ENCODE measurements at places on chromosomes 3 and 15.

DNA sequence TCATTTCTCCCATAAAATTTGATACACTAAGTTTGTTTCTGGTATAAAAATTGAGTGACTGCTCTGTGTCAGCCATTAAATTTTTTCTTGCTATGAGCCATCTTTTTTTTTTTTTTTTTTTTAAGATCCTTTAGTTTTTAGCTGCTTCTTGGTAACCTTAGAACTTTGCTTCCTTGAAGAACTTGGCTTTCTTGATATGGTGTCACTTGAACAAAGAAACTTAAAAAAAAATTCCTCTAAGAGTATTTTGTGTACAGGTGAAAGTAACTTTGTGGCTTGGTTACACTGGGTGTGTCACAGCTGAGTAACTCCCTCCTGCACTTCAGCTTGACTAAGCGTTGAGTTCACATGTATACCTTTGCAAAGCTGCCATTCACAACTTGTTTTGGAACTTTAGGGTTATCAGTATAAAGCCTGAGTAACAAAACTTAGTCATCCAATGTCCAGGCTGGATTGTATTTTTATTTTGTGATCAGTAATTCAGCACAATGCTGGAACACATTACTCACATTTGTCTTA is 6.5 kb downstream of the CHD2 start:
- no peak for DNase-seq

DNA sequence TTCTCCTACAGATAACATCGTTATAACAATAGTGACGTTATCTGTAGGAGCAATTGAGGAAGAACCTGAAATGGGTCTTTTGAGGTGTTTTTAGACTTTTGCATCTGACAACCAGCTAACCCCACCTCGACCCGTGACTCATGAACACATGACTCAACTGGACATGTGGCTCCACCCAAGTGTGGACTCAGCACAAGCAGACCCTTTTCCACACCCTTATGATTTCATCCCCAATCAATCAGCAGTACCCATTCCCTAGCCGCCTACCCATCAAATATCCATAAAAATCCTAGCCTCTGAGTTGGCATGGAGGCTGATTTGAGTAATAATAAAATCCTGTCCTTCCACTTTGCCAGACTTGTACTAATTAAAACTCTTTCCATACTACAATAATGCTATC is 255.4 kb downstream of the ARPP21 start:
- no peak for DNase-seq

- DNase-seq = no peak
Observed at GRCh38 chr15:99249270-99249841, at the start of gene TTC23. Gene TTC23 (minus strand): TSS chr15:99249581. CDS start chr15:99228712, 20,869 bp downstream.

GRCh38 chr3:79002465-79003372 is 765.1 kb downstream of the ROBO1 start:
- no peak for DNase-seq

DNA sequence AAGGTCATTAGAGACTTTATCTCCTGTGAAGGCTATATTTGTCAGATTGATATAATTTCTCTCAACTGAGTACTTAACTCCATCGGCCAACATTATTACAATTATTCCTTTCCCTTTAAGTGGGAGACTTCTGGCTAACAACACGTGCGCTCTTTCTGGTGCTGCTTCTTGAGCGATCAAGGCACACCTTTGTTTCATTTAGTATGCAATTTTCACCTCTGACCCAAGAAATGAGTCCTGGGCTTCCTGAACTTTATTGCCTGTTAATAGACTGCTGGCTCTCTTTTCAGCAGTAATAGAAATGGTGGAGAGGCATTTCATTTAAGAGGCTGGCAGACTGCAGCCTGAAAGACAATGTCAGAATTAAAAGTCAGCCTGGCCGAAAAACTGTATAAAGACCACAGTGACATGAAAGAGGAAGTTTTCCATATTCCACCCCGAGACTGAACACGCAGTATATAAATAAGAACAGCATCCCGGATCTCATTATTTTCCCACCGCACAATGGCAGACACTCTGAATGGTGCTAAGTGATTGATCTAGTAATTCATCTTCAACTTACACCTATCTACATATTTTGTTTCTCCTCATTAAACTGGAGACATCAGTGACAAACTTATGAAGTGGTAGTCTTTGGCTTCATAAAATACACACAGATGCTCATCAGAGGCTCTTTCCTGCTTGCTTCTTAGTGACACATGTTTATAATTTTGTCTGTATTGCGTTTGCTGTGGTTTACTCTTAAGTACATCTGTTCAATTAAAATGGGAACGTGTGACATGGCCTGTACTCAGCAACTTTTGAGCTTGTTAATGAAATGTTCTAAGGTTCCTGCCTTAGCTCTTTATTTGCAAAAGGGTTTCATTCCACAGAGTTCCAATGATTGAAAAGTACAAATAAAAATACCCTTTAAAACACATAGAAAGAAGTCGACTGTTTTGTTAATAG is 299.9 kb downstream of the MECOM start:
- no peak for DNase-seq

GRCh38 chr3:86990012-86990733 is 776 bp downstream of the VGLL3 start:
- no peak for DNase-seq

- no peak for DNase-seq
Observed at GRCh38 chr3:119978554-119979208, 115.6 kb downstream of the GSK3B start.

DNA sequence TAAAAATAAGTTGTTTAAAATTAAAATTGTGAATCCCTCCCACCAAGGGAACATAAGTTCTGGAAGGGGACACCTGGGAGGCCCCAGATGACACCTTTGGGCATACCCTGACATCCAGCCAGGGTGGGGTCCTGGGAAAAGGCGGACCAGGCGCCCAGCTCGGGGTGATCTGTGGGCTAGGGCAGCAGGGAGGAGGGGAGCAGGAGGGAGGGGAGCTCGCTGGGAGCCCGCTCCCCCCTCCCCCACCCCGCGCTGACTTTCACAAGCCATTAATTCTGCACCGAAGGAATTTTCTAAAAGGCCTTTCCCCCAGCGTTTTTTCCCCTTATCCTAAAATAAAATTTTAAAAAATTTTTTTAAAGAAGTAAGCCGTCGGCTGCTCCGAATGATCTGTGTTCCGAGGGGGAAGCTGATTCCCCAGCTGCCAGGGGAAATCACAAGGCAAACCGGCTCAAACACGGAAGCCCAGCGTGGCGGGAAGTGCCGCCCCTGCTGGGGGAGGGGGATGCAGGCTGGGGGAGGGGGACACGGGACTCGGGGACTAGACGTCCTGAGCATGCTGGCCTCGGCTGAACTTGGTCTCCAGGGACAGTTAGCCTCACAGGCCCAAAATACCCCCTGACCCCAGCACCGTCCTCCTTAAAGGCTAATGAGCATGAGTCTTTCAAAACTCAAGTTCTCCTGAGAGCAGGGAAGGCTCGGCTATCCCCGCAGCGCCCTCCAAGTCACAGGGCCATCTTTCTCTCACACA is 13.9 kb downstream of the PLXND1 start:
- no peak for DNase-seq

- DNase-seq = no peak
Observed at GRCh38 chr15:48466079-48466478, 134.8 kb downstream of the DUT start.

DNA sequence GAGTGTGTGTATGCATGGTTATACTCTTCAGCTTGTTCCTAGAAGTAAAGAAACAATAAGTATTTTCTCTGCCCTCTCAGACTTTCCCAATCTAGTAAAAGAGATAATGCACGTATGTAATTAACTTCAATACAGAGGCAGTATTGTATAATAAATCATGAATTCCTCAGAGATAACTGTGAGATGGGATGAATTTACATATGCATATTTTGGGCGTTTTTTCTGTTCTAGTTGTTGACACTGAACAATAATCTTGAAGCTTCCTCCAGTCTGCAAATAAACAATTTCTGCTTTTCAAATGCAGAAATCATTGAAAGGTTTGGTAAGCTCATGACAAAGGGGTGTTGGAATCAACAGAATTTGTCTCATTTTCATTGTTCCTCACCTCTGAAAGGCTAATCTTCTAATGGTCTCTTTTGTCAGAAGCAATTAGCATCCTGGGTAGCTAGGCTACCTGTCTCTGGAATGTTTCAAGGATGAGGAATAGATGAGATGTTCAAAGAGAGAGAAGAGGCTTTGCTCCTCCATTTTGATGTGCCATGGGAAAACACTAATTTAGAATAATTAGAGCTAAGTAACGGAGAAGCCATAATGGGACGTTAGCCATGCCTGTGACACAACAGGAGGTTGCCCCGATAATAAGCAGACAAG is 43.3 kb upstream of the SIAH2 start:
- no peak for DNase-seq

DNA sequence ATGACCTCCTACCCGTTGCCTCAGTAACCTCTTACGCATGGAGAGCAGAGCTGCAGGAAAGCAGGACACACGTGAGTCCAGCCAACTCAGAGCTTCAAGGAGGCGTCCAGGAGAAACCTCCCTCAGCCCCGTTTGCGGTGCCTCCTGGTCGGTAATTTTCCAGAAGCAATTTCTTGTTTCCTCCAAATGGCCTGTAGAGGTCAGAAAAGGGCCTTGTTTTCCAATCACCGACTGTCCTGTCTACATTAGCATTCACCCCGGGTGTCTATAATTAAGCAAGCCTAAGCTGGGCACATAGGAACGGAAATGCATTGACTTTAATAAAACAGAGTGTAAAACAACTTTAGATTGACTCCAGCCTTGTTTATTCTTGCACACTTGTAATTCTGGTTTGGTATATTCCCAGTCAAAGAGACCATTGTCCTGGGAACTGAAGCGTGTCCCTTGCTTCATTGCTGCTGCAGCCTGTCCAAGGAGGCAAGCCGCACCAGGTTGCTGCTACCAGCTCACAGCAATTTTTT is 836.2 kb downstream of the AGBL1 start:
- DNase-seq = no peak

DNA sequence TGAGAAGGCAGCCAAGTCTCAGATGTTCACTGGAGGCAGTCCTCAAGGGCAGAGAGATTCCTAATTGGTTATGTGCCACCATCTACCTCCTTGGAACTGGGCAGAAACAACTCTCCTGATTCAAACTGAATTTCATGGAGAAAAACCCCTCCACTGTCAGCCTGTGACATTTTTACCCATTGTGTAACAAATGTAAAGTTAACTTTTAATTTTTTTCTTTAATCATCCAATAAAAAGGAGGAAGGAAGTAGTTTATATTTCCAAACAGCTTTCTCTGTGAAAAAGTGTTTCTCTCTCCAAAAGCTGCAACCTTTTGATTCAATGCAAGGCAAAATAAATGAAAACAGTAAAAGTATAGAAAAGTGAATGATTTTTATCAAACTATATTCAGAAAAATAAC is 510 bp upstream of the COLQ start:
- no peak for DNase-seq

DNA sequence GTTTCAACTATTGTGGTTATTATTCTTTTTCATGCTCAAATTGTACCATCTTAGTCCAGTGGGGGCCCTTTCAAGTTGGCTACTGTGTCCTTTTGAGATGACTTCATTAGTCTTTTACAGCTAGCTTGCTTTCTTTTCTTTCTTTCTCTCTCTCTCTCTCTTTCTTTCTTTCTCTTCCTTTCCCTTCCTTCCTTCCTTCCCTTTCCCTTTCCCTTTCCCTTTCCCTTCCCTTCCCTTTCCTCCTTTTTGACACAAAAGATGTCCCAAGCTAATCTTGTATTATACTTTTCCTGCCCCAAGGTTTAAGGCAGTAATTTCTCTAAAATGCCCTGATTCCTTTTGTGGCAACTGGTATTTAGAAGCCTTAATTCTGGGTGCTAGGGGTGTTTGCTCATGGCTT is 213.0 kb upstream of the TBC1D5 start:
- no peak for DNase-seq

- DNase-seq = no peak
Observed at GRCh38 chr3:29972320-29972993, 633.9 kb upstream of the TGFBR2 start.

DNA sequence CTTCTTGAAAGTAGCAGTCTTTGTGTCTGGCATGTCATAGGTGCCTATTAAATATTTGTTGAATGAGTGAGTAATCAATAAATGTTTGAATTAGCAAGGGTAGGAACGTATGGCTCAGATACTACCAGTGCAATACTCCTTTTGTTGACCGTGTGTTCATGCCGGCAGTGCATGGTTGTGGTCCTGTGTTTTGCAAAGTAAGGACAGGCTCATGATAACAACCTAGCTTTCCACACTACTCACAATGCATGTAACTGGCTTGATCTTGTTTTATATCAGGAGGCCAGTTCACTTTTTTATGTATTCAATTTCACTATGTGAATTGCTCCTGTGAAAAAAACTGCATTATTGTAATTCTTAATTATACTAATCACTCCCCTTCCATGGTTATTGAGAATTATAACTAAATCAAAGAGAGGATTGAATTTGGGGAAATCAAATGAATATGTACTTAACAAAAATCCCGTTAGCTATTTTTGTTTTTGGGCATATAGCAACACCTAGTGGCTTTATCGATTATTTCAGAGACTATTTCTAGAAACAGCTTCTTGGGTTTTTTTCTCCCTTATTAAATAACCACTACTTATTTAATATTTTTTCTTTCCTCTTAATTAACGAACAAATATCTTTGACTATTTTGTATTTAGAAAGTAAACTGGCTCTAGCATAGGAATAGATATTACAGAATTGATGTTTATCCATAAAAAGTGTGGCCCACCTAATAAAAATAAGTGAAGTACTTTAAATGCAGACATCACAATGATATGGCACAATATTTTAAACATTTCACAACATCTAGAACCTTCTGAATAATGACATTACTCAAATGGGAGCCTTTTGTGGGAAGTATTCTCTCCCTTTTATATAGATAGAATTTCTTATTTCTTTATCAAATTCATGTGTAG is 218.5 kb downstream of the BBX start:
- DNase-seq = no peak

GRCh38 chr3:15531346-15531745 is 9.8 kb upstream of the COLQ start:
- no peak for DNase-seq

- DNase-seq = no peak
Observed at GRCh38 chr3:85785766-85786165, 827.0 kb downstream of the CADM2 start.

DNA sequence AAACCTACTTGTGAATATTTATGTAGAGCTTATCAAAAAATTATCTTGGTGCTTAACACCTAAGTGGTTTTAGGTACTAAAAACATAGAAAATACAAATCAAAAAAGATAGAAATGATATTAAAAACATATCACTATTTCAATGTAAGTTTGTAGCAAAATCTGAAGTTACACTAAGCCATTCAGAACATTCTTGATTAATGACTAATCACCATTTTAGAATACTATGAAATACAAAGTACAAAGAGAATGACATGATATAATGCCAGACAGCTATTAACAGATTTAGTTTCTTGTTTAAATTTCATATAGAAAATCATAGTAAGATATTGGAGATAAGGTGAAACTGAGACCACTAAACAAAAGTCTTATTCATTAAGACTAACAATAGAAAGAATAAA is 169.7 kb upstream of the AGTR1 start:
- no peak for DNase-seq

- no peak for DNase-seq
Observed at GRCh38 chr3:51075221-51075775, 309.8 kb upstream of the MANF start.

- DNase-seq = no peak
Observed at GRCh38 chr3:186213946-186214345, 105.1 kb upstream of the ETV5 start.
